Pancreas (tissue), 10 donors: ENCODE measurements at places on chromosomes 3 and 15. TPM values are rescaled to one million over a fixed set of nuclear protein-coding genes. Genes with fewer than 3 reads are reported as not detected.

- no peak for DNase-seq
Measured at GRCh38 chr3:71497367-71497897, 86.1 kb downstream of the FOXP1 start.

The CKMT1B gene
- 8.5 TPM for polyA plus RNA-seq

The SLC9C1 gene
- polyA plus RNA-seq = not detected

GRCh38 chr15:88621789-88622604 lies 857 bp downstream of the AEN start:
- DNase-seq = no peak
